Stimulated activated naive CD4-positive, alpha-beta T cell treated with Interleukin-2 at 50 U/mL for 16 hours (primary cell): ENCODE measurements at places on chromosomes 4 and X.

DNA sequence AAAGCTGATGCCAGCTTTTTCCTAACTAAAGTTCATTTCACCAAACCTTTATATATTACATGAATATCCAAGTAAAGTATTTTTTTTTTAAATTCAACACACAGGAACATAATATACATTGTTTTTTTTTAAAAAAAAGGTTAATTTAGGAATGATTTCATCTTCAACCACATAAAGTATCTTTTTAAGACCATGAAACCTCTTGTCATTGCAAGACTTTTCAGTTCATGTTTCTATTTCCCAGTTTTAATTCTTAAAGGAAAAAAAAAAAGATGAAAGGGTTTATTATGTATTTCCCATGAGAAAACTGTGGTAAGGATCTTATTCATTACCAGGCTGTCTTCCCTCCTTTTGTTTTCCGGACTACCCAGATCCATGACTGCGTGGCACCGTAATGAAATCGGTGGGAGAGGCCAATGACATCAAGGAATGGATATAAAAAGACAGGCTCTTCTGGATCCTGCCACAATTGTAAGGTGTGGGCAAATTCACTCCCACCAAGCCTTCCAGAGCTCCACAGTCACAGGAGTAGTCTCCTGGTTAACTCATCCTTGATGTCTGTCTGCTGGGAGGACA lies 84.7 kb upstream of the CBR4 start:
- no peak for DNase-seq

GRCh38 chrX:134886002-134886596 lies 104.7 kb upstream of the SMIM10 start:
- no peak for DNase-seq

- no peak for DNase-seq
Measured at GRCh38 chr4:85748654-85749053, 273.7 kb downstream of the ARHGAP24 start.

DNA sequence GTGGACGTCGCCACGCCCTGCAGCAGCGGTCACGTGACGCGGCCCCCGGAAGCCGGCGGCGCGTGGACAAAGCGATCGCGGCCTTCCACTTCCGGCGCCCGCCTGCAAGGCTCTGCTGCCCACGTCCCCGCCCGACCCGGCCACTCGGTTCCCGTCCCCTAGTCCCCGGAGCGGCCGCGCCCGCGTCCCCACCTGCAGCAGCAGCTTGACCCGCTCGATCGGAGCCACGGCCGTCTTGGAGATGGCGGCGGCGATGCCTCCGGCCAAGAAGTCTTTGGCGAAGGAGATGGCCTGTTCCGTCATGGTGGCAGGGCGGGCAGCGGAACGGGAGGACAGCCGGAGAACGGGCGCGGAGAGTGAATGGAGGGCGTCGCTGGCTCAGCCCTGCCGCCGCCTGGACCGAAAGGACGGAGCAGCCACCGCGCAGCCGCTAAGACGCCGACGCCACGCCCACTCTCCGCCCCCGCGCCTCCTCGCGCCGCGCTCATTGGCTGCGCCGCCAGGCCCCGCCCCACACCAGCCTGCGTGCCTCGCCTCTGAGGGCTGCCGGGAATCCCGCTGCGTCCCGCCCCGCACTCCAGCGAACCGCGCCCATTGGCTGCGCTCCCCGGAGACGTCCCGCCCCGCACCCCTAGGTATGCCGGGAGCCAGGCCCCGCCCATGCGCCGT lies at the start of gene SLC25A6:
Gene SLC25A6 (minus strand): TSS at position 407 of the 669 bp plus-strand sequence. CDS start 104 bp downstream, at position 303.
- DNase-seq, result no peak

DNA sequence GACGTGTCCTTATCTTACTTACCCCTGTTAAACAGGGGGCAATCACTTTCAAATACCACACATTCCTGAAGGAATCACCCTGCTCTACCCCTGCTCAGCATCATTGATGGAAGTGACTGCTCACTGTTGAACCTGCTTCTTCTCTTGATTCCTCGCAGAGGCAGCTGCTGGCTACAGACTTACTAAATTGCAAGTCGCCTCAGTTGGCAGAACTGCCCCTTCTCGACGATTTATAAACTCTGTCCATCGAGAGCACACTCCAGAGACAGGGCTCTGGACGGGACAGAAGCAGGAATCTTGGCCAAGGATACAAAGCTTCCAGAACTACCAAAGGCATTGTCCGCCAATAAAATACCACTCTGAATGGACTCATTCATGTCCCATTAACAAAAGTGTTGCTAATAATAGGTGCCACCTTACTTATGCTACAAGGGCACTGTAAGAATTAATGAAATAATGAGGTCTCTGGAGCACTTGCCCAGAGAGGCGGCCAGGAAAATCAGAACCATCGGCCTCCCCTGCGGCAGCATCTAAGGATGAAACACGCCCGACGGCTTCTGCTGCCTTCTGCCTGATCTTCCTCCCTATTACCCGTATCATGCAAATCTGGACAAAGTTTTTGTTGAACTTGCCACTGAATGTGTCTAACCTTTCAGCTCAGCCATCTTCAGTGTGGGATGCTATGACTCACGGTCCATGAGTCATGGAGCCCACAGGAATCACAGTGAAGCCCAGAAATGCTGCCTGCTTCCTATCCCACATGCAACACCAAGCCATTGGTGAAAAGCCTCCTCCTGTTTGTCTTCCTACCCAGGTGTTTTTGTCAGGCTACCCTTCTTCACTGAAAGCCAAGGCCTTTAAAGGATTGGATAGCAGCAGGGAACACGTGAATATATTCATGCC lies 164.9 kb downstream of the MAML3 start:
- DNase-seq, result peak; percentile 7

DNA sequence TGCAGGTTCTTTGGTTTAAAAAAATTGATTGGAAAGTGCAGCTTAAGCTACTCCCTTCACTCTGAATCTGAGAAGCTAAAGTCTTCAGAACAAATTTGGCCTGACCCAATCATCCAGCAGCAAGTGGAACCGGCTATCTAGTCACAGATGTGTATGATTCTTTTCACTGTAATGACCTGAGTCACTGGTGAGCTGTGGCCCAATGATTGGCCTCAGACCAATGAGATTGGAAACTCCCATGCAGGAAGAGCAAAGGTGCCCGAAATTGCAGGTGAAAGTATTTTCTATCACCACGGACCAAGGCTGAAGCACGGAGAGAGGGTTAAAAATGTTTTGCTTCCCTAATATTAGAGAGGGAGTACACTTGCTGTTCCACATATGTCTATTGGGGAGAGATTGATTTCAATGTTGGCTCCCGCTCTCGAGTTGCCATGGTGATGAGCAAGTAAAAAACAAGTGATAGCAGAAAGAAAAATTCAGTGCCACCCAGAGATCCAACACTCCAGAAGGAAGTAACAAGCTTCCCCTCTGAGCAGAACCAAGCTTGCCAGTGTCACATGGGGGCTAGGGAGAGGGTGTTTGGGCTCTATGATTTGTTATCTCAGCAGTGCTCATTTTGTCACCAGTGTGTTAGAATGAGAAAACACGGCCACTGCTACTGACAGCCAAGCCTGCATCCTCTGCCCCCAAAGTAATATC lies 11.2 kb downstream of the RIPPLY1 start:
- no peak for DNase-seq

DNA sequence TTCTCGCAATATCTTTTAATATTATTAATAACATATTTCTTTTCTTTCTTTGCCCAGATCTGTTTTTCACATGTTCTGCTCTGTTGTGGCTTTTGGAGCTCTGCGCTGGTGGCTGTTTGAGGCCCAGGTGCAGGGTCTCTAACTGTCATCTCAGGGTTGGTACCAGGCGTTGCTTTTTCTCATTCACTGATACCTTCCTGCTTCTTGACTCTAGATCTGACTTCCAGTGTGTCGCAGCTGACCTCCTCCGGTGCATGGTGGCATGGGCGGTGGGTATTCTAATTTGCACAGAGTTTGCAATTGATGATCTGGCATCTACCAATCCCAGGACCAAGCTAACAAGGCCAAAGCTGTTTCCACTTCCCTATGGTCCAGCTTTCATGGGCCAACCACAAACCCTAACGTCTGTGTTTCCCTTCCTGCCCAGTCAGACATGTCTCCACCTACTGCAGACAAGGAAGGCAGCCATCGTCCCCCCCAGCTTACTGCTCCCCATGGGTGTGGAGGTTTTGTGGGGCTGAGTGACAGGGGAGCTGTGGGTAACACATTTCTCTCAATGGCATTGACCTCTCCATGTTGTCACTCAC lies 25.2 kb downstream of the LETM1 start:
- DNase-seq, result no peak

- no peak for DNase-seq
Measured at GRCh38 chr4:107066621-107067020, 30.5 kb upstream of the DKK2 start.

DNA sequence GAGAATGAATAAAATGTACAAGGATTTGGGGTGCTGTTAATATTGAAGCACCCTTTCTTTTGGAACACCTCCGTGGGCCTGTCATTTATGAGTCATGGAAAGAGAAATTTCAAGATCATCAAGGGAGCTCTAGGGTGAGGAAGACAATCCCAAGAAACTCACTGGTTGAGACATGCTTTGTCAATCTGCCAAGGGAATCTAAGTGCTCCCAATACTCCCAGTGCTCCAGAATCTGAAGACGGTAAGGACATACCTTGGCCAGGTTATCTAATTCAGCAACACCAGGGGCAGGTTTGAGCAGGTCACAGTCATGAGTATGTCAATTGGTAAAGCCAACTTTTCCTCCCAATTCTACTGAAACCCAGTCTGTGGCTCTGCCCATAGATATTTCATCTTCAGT lies 556.4 kb upstream of the CPEB2 start:
- no peak for DNase-seq

DNA sequence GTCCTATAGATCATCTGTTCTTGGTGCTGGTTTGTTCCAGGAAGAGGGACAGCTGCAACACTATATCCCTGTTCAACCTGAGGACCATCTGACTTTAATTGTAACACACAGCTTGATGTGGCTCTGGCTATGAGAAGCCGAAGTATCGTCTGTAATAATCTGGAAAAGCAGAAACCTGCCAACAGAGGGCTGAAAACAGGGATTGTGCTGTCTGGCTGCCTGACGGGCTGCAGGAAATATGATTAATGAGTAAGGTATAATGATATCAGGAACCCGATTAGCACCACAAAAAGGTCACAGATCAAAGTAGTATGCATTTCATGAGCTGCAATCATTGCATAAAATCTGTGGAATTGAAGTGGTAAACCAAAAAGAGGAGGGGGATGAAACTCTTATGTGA lies 170.4 kb upstream of the MAB21L2 start:
- no peak for DNase-seq

- DNase-seq, result no peak
Measured at GRCh38 chrX:150032742-150033141, 94.5 kb upstream of the EOLA2 start.

GRCh38 chr4:66034671-66035070 lies 364.4 kb upstream of the EPHA5 start:
- DNase-seq, result no peak

DNA sequence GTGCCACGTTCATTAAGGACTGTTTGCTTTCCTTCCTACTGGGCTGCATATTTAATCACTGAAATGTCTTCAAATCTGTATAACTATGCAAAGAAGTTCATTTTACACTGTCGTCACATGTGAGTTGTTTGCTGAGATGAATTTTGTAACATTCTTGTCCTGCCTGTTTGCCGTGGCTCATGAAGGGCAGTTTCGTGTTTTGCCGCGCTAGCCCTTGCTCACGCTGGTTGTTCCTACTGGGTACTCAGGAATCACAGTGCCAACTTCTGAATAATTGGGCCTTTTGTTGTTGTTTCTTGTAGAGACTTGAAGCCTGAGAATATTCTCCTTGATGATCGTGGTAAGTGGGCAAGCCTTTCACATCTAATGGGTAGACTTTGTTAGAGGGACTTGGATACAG lies 52.2 kb downstream of the HTT-AS start:
- no peak for DNase-seq

- DNase-seq, result no peak
Measured at GRCh38 chr4:109155084-109155483, 147.4 kb downstream of the COL25A1 start.

GRCh38 chr4:8912506-8912905 lies 40.9 kb upstream of the HMX1 start:
- DNase-seq, result no peak
